NCI-H460 (cell line): ENCODE measurements at places on chromosomes 6 and 20.

- DNase-seq: no peak
Measured at GRCh38 chr6:107697682-107698081, 126.4 kb downstream of the SCML4 start.

- DNase-seq: no peak
Measured at GRCh38 chr6:167350275-167350696, 25.4 kb downstream of the TTLL2 start.

DNA sequence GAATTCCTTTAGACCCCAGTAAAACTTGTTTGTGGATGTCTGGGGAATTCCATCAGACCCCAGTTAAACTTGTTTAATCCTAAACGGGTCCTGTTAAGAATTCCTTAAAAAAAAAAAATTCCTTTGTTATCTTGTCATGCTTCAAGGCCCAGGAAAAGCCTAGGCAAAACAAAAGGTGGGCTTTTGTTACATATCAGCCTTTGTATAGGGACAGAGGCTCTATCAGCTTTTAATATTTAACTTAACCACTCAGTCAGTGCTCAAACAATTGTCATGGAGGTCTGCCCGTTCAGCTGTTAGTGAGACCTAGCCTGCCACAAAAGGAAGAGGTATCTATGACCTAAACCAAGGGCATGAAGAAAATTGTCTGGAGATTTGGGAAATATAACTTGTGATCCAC lies 53.1 kb downstream of the SLC22A1 start:
- DNase-seq: no peak

GRCh38 chr6:136774228-136775041 lies 17.8 kb downstream of the MAP3K5 start:
- DNase-seq: peak; percentile 20

- DNase-seq: no peak
Measured at GRCh38 chr20:39090906-39091305, 128.8 kb downstream of the DHX35 start.

DNA sequence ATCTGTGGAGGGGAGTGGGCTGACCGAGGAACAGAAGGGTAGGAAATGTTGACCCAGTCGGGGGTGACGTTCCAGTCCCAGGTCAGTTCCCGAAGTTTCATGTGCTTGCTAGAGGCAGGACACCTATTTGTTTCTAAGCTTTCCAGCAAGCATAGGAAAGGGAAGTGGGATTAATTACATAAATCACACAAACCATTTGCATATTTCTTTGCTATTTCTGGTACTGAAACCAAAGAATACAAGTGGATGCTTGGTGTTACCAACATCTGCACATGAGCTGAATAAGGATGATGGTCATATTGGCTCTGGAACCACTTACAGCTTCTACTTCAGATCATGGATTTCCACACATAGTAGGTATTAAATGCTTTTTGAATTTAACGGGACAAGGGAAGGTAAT lies 546.5 kb downstream of the PRKN start:
- DNase-seq: no peak

DNA sequence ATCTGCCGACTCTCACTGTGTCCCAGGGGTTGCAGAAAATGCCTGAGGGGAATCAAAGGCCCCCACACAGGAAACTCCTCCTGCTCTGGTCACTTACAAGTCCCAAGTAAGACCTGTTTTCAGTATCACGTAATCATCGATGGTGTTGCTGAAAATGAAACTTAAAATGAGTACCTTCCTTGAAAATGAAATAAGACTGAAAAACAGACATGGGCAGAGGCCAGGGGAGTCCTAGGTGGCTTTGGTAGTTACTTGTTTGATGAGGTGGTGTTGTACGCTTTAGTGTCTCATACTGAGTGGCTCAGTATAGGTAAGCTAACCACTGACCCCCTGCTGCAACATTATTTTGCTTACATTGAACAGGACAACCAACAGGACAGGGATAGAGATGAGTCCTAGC lies 43.0 kb upstream of the SYNCRIP start:
- DNase-seq: no peak

DNA sequence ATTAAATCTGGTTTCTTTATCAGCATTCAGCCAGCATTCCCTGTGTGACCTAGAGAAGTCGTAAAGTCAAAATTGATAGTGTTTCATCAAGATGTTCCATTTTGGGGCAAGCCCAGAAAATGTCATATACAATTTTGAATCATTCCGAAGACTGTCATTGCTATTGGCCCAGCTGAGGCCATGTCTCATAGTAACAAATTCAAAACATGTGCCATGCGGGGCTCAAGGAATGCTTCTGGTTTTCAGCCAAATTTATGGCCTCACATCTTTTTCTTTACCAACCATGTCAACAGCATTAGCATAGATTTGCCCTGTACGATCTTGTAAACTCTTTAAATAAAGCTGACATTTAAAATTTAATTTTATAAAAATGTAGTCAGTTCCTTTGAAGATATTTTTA lies 314.7 kb downstream of the PAX1 start:
- no peak for DNase-seq

GRCh38 chr6:81023007-81023582 lies 729.4 kb downstream of the TENT5A start:
- no peak for DNase-seq

GRCh38 chr6:39615622-39616021 lies 109.6 kb downstream of the KIF6 start:
- DNase-seq: no peak
